T-helper 2 cell treated with Interferon-gamma antibody and Interleukin-4, amounts not matched to agents 5 μg/mL and 100 μg/mL, for 36 hours (primary cell): ENCODE measurements at places on chromosomes 1 and 21.

DNA sequence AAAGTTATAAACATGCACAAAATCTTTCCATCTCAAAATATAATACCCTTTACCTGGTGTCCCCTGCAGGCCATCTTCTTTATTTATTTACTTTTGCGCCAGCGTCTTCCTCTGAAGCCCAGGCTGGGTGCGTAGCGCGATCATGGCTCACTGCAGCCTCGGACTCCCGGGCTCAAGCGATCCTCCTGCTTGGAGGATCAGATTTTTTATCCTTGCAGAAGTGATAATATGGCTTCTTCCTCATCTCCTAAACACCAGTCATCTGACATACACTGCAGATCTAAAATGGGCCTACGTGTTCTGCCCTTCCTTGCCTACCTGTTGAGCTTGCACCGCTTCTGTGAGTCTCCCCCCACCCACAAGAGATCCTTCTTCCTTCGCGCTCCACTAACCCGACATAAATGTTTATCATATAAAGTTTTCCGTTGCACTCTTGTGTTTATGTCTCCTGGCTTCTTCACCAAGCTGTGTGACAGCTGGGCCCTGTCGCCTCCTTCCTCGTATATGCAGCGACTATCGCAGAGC lies 506 bp upstream of the SRP9 start:
- DNase-seq = no peak

DNA sequence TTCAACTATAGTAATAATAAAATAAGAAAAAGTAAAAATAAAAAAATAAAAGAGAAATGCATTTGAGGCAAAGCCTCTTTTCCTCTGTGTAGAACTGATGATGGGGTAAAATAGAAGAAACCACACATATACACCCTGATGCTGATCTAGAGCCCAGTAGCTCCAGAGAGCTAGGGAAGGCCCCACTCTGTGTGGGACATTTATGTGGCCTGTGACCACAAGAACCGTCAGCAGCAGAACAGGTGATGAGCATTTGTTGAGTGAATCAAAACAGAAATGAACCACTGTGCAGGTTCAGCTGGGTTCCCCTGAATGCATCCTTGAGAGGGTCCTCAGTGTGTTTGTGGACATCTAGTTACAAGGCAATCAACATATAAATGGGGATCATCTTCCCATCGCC lies 221.8 kb upstream of the HOOK1 start:
- DNase-seq = no peak

DNA sequence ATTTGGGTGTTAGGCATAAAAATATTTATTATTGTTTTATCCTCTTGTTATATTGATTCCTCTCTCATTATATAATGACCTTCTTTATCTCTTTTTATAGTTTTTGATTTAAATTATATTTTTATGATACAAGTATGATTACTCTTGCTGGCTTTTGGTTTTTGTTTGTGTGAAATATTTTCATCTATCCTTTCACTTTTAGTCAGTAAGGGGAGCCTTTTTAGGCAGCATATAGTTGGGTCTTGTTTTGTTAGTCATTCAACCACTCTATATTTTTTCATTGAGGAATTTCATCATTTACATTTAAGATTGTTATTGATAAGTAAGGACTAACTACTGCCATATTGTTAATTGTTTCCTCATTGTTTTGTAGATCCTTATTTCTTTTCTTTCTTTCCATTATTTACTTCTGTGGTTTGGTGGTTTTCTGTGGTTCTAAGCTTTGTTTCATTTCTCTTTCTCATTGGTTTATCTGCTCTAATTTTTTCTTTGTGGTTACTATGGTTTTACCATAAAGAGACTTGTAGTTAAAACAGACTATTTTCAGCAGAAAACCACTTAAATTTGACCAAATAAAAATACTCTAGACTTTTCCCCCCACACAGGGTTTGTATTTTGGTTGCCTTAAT lies 593.1 kb downstream of the NUF2 start:
- DNase-seq = no peak

- DNase-seq = no peak
Observed at GRCh38 chr21:43736224-43736883, 17.4 kb downstream of the PDXK start.
